ENCODE measurements at places on chromosomes 16 and 17.

- DNase-seq, result no peak
These were observed 154.0 kb upstream of the SDK2 start for GRCh38 chr17:73798111-73798748.

DNA sequence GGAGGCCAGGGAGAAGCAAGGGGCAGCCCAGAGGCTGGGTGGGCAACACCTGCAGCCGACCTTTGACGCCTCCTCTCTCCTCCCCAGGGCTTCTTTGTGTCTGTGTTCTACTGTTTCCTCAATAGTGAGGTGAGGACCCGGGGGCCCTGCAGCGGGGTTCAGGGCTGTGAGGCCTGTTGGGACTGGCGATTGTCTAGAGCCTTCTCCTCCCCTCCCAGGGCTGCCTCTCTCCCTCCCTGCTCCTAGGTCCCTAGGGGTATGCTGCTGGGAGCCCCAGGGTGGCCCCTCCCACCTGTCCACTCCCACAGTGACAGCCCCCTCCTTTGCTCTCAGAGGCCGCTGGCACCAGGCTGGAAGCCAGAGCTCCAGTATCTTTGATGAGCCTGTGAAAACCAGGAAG is 10.8 kb upstream of the SPPL2C start:
- DNase-seq, result no peak

- DNase-seq, result peak; percentile 87
These were observed 147.3 kb downstream of the CCDC182 start for GRCh38 chr17:57597531-57598453.

- no peak for DNase-seq
These were observed 224.5 kb upstream of the PSMD7 start for GRCh38 chr16:74071996-74072535.

DNA sequence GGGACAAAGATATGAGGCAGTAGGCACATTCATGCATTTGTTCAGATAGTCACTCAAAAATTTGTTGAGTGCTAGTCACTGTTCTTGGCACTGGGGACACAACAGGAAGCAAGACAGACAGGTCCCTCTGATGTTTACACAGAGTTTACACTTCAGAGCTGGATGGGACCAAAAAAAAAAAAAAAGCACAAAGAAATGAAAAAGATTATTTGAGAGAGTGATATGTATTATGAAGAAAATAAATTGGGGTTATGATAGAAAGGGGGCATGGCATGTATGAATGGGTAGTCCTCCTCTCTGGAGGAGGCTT is 3.5 kb upstream of the YPEL2 start:
- DNase-seq, result no peak

All from mesendoderm (in vitro differentiated cells).